Renal cortex interstitium (tissue), 15 donors: ENCODE measurements at places on chromosomes 4 and X. TPM values are rescaled to one million over a fixed set of nuclear protein-coding genes. Genes with fewer than 3 reads are reported as not detected.

NDNF gene
- polyA plus RNA-seq: 64.4 TPM

NUDT10 gene
- polyA plus RNA-seq: 14.5 TPM

PNMA6A gene
- polyA plus RNA-seq: 13.7 TPM

DNA sequence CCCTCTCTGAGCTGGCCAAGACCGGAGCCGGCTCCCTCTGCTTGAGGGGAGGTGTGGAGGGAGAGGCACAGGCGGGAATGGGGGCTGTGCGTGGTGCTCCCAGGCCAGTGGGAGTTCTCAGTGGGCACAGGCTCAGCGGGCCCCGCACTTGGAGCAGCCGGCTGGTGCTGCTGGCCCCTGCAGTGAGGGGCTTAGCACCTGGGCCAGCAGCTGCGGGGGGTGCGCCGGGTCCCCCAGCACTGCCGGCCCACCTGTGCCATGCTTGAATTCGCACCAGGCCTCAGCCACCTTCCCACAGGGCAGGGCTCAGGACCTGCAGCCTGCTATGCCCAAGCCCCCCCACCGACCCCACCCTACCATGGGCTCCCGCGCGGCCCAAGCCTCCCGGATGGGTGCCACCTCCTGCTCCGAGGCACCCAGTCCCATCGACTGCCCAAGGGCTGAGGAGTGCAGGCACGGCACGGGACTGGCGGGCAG is 602.5 kb downstream of the KCTD8 start:
- DNase-seq: no peak

TMEM144 gene
- polyA plus RNA-seq: 4.0 TPM

DNA sequence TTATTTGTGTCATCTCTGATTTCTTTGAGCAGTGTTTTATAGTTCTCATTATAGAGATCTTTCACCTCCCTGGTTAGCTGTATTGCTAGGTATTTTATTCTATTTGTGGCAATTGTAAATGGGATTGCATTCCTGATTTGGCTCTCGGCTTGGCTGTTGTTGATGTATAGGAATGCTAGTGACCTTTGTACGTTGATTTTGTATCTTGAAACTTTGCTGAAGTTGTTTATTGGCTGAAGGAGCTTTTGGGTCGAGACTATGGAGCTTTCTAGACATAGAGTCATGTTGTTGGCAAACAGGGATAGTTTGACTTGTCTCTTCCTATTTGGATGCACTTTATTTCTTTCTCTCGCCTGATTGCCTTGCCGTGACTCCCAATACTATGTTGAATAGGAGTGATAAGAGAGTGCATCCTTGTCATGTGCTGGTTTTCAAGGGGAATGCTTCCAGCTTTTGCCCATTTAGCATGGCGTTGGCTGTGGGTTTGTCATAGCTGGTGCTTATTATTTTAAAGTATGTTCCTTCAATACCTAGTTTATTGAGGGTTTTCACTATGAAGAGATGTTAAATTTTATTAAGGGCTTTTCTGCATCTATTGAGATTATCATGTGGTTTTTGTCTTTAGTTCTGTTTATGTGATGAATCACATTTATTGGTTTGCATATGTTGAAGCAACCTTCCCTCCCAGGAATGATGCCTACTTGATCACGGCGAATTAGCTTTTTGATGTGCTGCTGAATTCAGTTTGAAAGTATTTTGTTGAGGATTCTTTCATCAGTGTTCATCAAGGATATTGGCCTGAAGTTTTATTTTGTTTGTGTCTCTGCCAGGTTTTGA is 72.7 kb upstream of the BOD1L1 start:
- DNase-seq: no peak
